HepG2 (cell line): ENCODE measurements at places on chromosomes 11 and 22.

DNA sequence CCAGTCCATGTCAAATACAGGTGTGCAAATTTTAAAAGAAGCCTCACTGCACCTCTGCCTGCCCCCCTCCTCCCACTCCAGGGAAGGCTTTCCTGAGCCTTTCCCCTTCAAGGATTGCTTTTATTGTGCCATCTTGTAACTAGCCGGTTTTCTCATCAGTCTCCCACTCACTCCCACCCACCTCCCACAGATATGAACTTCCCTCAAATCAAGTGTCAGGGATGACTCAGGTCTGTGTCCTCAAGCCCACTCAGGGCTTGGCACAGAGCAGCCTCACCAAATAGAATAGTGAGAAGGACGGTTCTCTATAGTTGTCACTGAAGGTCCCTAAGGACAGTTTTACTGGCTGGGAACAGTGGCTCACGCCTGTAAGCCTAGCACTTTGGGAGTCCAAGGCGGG, 43.0 kb downstream of the THAP12 start:
- DNase-seq = no peak

DNA sequence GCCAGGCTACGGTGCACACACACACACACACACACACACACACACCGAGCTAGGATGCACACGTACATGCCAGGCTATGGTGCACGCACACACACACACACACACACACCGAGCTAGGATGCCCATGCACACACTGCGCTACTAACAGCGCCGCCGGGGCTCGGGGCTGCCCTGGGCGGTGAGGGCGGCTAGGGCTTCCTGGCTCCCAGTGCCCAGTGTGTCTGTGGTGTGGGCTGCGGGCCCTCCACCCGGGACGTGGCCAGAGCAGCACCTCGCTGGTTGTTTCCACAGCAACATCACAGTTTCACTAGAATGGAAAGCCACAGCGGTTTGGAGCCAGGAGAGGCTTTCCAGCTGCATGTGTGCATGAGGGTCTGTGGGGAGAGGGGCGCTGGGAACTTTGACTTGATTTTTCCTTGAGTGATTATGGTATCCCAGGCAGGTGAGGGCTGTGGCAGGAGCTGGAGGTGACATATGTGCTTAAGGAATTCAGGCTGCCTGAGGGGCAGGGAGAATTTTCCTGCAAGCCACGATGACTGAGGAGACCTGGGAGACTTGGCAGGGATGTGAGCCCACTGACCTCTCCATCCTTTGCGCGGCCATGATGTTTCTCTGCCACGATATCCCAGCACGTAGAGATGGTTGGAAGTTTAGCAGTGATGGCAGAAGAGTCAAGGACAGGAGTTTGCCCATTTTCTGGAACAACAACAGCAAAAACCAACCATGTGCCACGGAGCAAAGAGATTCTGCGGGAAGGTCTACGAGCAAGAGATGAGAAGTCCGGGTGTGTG, 195.9 kb downstream of the SNX19 start:
- DNase-seq = no peak

- no peak for DNase-seq
Measured at GRCh38 chr11:10993186-10993585, 135.3 kb upstream of the ZBED5 start.

- peak; percentile 43 for DNase-seq
Measured at GRCh38 chr11:44927174-44927661, 23.5 kb downstream of the TP53I11 start.

- DNase-seq = no peak
Measured at GRCh38 chr11:10291801-10292638, 2.0 kb downstream of the SBF2 start.
